Chondrocyte (in vitro differentiated cells): ENCODE measurements at places on chromosomes 5 and 9. TPM values are rescaled to one million over a fixed set of nuclear protein-coding genes. Genes with fewer than 3 reads are reported as not detected.

Gene C5orf46
- total RNA-seq: 7.8 to 9.8 TPM in 2 of 3 replicates, not detected in the other

Gene GMCL2
- total RNA-seq: not detected in 3 replicates

Gene GPR150
- total RNA-seq: 0.33 to 0.42 TPM in 2 of 3 replicates, not detected in the other

Gene UAP1L1
- total RNA-seq: 26.1 to 44.0 TPM (median 41.7 TPM) in 3 replicates

- no peak for DNase-seq
- H3K27me3 ChIP-seq: peaks cover 13% of the 10 kb centered on the region
- no peak overlapping the region for H3K4me3 ChIP-seq
- H3K36me3 ChIP-seq: peaks cover 2% of the 10 kb centered on the region
- H3K4me1 ChIP-seq: no peaks in the 10 kb centered on the region
Measured at GRCh38 chr9:108225149-108225800, 630.5 kb downstream of the ACTL7B start.

- peaks cover 27% of the 10 kb centered on the region for H3K4me1 ChIP-seq
- no peak overlapping the region for H3K27ac ChIP-seq
- peaks cover 1% of the 10 kb centered on the region for H3K27me3 ChIP-seq
- no peak overlapping the region for H3K4me3 ChIP-seq
- no peak for DNase-seq
- H3K36me3 ChIP-seq: no peaks in the 10 kb centered on the region
Measured at GRCh38 chr9:99079542-99079941, 25.4 kb upstream of the TGFBR1 start.

GRCh38 chr5:179113143-179113530 lies 53.0 kb downstream of the ZNF354C start:
- no peaks in the 10 kb centered on the region for H3K4me1 ChIP-seq
- H3K27me3 ChIP-seq: no peaks in the 10 kb centered on the region
- H3K36me3 ChIP-seq: peaks cover 21% of the 10 kb centered on the region
- no peak overlapping the region for H3K4me3 ChIP-seq
- no peak for DNase-seq

DNA sequence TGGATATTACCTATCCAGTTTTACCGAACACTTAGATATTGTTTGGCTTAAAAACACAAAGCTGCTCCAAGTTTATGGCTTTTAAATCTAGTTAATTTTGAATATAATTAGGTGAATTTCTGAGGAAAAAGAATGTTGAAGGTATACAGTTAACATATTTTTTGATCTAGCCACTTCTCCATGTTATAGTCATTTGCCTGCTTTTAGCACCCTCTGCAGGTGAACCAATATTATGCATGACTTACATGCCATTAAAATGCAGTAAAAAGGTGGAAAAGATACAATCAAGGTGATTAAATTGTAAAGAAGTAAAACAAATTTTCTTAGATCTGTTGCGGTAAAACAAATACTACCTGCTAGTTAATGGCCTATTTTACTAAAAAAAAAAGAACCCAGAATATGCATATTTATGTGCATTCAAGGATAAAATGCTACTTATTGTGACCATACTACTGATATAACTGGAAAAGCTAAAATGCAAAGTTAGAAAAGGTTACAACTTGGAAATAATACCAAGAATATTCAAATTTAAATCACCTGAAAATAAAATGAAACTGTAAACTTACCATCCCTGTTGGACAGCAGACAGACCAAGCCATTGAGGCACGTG lies 132.1 kb downstream of the AP3B1 start:
- no peaks in the 10 kb centered on the region for H3K27me3 ChIP-seq
- no peaks in the 10 kb centered on the region for H3K4me1 ChIP-seq

DNA sequence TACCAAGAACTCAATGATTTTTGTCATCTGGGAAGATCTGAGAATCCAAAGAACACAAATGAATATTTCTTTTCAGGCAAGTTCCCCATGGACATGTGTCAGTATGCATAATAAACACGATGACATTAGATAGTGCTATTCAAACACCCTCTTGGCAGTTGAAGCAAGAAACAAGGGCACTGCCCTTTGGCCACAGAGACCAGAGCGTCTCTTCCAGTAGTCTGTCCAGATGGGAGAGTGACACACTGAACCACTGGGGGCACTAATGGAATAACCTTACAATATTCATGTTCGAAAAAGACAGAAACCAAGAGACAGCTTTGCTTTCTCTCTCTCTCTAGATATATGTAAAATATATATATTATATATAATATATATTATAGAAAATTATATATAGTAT lies 301.9 kb downstream of the CTNND2 start:
- H3K4me1 ChIP-seq: no peaks in the 10 kb centered on the region
- no peak overlapping the region for H3K4me3 ChIP-seq
- H3K36me3 ChIP-seq: no peaks in the 10 kb centered on the region
- no peaks in the 10 kb centered on the region for H3K27me3 ChIP-seq

DNA sequence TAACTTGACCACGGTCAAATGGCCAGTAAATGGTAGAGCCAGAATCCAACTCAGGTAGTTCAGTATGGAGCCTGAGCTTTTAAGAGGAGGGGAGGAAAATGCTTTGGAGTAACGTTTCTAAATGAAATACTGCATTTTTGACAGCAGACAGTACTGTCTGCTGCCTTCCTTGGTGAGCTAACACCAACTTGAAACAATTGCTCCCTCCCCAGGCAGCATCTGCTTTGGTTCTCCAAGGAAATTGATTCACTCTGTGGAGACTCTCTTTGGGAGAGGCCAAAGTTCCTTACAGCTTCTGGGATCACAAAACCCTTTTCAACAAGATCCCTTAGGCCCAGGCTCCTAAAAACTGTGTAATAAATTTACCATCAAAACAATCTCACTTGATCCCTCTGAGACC lies 75.2 kb upstream of the SSBP2 start:
- no peak overlapping the region for H3K4me3 ChIP-seq
- no peaks in the 10 kb centered on the region for H3K36me3 ChIP-seq
- H3K4me1 ChIP-seq: peaks cover 23% of the 10 kb centered on the region
- DNase-seq: no peak

- H3K27ac ChIP-seq: no peak overlapping the region
- no peaks in the 10 kb centered on the region for H3K27me3 ChIP-seq
- no peak for DNase-seq
- no peak overlapping the region for H3K4me3 ChIP-seq
- peaks cover 4% of the 10 kb centered on the region for H3K36me3 ChIP-seq
Measured at GRCh38 chr5:144121577-144121976, 48.9 kb downstream of the YIPF5 start.

- H3K27ac ChIP-seq: peak overlapping the region; percentile 91
- H3K4me3 ChIP-seq: no peak overlapping the region
- peaks cover 14% of the 10 kb centered on the region for H3K4me1 ChIP-seq
- DNase-seq: no peak
- H3K36me3 ChIP-seq: peaks cover 6% of the 10 kb centered on the region
- no peaks in the 10 kb centered on the region for H3K27me3 ChIP-seq
Measured at GRCh38 chr5:172133359-172134029, 54.5 kb downstream of the STK10 start.

DNA sequence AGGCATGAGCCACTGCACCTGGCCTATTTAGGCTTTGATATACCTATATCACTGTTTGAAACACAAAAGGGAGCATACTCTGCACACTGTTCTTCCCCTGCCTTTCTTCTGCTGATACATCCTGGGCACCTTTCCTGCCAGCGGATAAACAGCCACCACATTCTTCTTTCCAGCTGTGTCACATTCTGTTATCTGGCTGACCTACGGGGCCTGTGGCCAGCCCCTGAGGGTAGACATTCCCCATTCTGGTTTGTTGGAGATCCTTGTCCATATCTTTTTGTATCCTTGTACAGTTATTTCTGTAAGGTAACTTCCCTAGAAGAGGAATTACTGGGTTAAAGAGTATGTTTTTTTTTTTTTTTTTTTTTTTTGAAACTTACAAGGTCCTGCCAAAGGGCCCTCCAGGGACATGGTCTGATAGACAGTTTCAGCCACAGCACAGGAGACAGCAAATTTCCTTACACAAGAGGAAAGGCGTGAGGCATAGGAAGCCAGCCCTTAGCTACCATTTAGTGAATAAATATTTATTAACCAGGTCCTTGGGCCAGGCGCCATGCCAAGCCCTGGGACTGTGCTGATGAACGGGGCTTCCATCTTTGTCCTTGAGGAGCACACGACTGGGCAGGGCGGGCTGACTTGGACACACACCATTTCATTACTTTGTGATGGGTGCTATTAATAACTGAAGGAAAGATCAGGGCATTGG lies 57.8 kb downstream of the ERGIC1 start:
- peaks cover 53% of the 10 kb centered on the region for H3K4me1 ChIP-seq
- peaks cover 14% of the 10 kb centered on the region for H3K36me3 ChIP-seq
- DNase-seq: no peak
- H3K27me3 ChIP-seq: no peaks in the 10 kb centered on the region

GRCh38 chr5:5721881-5722280 lies 299.4 kb downstream of the ICE1 start:
- H3K27ac ChIP-seq: no peak overlapping the region
- H3K4me1 ChIP-seq: no peaks in the 10 kb centered on the region
- no peak for DNase-seq
- H3K27me3 ChIP-seq: no peaks in the 10 kb centered on the region
- H3K36me3 ChIP-seq: no peaks in the 10 kb centered on the region
- no peak overlapping the region for H3K4me3 ChIP-seq

- H3K27ac ChIP-seq: no peak overlapping the region
- no peak overlapping the region for H3K4me3 ChIP-seq
- DNase-seq: no peak
- peaks cover 4% of the 10 kb centered on the region for H3K36me3 ChIP-seq
Measured at GRCh38 chr9:123954518-123955280, 24.8 kb upstream of the DENND1A start.

- H3K4me3 ChIP-seq: no peak overlapping the region
- no peaks in the 10 kb centered on the region for H3K27me3 ChIP-seq
- H3K4me1 ChIP-seq: peaks cover 81% of the 10 kb centered on the region
- no peak overlapping the region for H3K27ac ChIP-seq
- peaks cover 24% of the 10 kb centered on the region for H3K36me3 ChIP-seq
Measured at GRCh38 chr5:72161951-72162350, 54.7 kb downstream of the MAP1B start.

GRCh38 chr5:17118631-17119030 lies 98.8 kb upstream of the BASP1 start:
- DNase-seq: no peak
- H3K4me1 ChIP-seq: peaks cover 63% of the 10 kb centered on the region
- peak overlapping the region; percentile 22 for H3K4me3 ChIP-seq
- no peaks in the 10 kb centered on the region for H3K27me3 ChIP-seq
- H3K27ac ChIP-seq: peak overlapping the region; percentile 98

DNA sequence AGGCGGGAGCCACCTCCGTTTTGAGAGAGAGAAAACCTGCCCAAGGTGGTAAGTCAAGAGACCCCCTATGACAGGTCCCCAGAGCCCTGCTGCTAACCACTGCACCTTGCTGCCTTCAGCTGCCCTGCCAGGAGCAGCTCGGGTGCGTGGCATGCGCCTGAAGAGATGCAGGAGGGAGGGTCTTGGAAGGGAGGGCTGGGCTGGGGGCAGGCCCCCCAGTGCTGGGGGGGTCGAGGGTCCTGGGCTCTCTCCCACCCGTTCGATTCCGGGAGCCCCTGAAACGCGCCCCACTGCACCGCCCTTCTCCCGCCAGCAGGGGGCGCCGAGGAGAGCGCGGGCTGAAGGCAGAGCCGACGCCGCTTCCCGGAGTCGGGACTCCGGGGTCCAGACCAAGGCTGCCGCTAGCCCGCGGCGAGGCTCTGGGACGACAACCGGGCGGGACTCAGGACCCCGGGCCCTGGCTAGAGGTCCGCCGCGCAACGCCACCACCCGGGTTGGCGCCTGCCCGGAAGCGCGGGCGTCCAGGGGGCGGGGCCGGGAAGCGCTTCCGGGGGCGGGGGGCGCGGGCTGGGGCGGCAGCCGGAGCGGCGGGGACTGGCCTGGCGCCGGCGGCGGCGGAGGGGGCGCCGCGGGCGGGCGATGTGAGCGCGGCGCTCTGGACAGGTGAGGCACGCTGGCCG lies at the start of gene ZBTB34:
ZBTB34 (plus strand) TSS at position 563 of the 680 bp plus-strand sequence. CDS start 18,761 bp downstream, outside the sequence.
- peaks cover 3% of the 10 kb centered on the region for H3K36me3 ChIP-seq
- H3K4me1 ChIP-seq: peaks cover 27% of the 10 kb centered on the region
- DNase-seq: no peak
- peak within 1 kb of the TSS; percentile 83 for H3K27ac ChIP-seq

DNA sequence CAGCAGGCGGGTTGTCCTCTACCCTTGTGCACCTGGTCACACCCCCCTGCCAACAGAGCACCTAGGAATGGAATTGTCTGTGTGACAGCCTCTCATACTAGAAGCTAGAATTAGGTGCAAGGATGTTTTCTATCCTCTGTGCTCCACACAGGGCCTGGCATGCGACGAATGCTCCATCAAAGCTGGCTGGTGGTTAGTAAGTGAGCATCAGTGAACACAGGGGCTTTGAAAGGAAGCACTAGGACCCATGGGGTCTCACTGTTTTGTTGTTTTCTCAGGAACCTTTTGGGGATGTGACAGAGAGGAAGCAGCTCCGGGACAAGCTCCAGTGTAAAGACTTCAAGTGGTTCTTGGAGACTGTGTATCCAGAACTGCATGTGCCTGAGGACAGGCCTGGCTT lies 32.3 kb downstream of the GALNT12 start:
- peaks cover 19% of the 10 kb centered on the region for H3K27me3 ChIP-seq
- no peak overlapping the region for H3K4me3 ChIP-seq
- H3K36me3 ChIP-seq: peaks cover 5% of the 10 kb centered on the region
- no peaks in the 10 kb centered on the region for H3K4me1 ChIP-seq
- DNase-seq: no peak
- no peak overlapping the region for H3K27ac ChIP-seq

GRCh38 chr5:77855369-77855768 lies 79.2 kb upstream of the TBCA start:
- H3K27ac ChIP-seq: no peak overlapping the region
- no peaks in the 10 kb centered on the region for H3K36me3 ChIP-seq
- no peak overlapping the region for H3K4me3 ChIP-seq
- H3K4me1 ChIP-seq: peaks cover 10% of the 10 kb centered on the region
- H3K27me3 ChIP-seq: no peaks in the 10 kb centered on the region

DNA sequence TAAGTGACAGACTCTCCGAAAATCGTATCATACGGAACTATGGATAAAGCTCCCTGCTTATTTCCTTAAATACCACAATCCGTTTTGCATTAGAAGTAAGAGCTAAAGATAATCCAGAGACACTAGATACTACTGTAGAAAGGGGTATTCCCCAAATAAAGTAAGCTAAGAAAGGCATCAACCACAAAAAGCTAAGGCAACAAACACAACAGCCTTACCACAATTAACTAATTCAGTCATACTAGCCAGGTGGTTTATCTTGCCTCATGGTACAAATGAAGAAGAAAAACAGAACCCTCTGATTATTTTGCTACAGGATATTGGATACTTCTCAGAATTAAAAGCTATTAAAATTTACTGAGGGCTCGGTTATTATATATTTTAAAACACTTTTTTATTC lies 14.1 kb downstream of the ERP44 start:
- H3K36me3 ChIP-seq: no peaks in the 10 kb centered on the region
- H3K4me1 ChIP-seq: peaks cover 48% of the 10 kb centered on the region
- no peak for DNase-seq
- no peak overlapping the region for H3K4me3 ChIP-seq
- no peak overlapping the region for H3K27ac ChIP-seq

DNA sequence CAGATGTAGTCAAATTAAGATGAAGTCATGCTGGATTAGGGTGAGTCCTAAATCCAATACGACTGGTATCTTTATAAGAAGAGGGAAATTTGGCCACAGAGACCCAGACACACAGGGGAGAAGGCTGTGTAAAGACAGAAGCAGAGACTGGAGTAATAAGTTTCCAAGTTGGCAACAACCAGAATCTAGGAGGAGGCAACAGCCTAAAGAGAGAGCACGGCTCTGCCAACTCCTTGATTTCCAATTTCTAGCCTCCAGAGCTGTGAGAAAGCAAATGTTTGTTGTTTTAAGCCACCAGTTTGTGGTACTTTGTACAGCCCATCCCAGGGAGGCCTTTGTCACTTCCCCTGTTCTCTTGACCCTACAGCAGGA lies 74.4 kb downstream of the ATG10 start:
- peak overlapping the region; percentile 25 for H3K27ac ChIP-seq
- no peaks in the 10 kb centered on the region for H3K27me3 ChIP-seq
- H3K4me1 ChIP-seq: peaks cover 18% of the 10 kb centered on the region
- peaks cover 1% of the 10 kb centered on the region for H3K36me3 ChIP-seq
- H3K4me3 ChIP-seq: no peak overlapping the region
